ENCODE measurements at places on chromosomes 1 and 21. TPM values are rescaled to one million over a fixed set of nuclear protein-coding genes. Genes with fewer than 3 reads are reported as not detected.

GRCh38 chr1:109850194-109850593, 60.5 kb upstream of the CSF1 start:
- no peak for DNase-seq

DNA sequence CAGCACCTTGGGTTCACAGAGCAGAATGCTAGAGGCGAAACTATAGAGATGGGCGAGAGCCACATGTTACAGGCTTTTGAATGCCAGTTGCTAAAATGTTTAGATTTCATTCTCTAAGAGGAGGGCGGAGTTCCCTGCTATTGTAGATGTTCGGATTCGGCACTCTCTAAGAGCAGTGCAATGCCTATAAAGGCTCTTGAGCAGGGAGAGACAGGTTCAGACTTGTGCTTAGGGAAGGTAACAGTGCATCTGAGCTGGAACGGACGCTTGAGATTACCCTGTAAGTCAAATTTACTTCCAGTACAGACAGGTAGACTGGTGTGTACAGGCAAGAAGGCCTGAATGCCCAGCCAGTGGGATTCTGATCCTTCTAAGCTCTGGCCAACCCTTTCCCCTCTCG, 15.3 kb downstream of the LURAP1 start:
- no peak for DNase-seq

DNA sequence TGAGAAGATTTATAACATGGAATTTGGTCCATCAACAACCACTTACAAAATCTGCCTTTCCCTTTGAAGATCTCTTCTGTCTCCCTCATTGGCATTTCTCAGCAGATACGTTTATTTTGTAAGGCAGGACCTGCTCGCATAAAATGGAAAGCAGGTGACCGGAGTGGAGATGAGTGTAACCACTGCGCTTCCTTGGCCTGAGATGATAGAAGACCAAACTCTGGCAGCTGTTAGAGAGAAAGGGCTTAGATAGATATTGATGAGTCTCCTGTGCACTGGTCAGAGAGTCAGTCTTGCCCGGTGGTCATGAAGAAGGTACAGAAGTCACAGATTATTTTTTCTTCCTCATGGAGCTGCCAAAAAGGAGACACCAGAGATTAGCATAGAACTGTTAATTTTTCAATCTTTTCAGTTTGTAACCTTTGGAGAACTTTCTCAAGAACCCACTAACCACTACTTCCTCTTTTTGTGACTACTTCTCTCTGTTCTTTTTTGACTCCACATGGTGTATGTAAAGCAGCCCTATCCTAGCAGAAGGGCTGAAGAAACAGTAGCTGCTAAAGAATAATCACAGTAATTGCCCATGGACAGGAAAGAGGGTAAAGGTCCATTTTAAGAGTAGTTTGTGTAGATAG, 47.6 kb downstream of the FCRL3 start:
- DNase-seq, result no peak

DNA sequence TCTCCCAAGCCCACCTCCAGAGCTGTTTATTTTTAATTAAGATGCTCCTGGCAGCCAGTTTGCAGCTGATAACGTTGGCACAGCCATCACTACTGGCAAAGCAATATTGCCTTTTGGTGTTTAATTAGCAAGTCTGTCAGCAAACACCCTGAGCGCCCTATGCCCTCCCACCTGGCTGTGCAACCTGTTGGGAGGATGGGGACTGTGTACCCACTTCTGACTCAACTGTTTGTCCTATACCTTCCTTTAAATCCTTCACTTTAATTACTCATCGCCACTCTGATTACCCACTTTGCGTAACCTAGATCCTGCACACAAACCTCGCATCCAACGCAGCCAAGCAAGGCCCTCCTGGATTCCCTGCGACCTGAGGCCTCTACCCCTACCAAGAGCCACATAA, 67.1 kb downstream of the BCAR3 start:
- no peak for DNase-seq

GRCh38 chr21:26148840-26149354, 21.7 kb downstream of the APP start:
- DNase-seq, result no peak

DNA sequence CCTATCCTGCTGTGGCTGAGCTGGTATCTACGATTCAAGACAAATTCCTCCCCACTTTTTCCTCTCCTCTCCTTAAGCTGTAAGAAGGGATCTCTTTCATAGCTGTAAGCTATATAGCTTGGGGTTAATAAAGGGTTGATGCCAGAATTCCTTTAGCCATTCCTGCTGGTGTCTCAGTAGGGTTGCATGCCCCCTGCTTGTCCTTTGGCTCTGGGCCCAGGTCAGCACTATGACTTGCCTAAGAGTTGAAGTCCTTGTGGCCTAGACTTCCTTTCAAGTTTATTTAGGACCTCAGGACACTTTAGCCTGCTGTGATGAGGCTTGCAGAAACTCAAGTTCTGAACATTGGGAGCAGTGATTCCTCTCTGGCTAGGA, 270.0 kb downstream of the AMY1C start:
- no peak for DNase-seq

GRCh38 chr1:229699613-229700267, 73.7 kb downstream of the URB2 start:
- no peak for DNase-seq

DNA sequence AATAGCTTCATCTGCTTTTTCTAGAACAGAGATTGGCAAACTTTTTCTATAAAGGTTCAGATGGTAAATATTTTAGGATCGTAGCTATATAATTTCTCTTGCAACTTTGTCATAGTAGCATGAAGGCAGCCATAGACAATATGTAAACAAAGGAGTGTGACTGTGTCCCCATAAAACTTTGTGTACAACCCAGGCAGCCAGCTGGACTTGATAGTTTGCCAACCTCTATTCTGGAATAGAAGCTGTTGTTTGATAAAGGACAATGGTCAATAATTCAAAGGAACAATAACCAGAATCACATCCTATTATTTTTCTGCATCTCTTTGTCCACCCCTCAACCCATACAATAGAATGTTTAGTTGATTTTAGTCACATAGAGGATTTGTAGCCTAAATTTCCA, 286.7 kb downstream of the LMX1A start:
- DNase-seq, result no peak

GRCh38 chr1:228459091-228459993, 27.8 kb upstream of the RNF187 start:
- DNase-seq, result no peak

DNA sequence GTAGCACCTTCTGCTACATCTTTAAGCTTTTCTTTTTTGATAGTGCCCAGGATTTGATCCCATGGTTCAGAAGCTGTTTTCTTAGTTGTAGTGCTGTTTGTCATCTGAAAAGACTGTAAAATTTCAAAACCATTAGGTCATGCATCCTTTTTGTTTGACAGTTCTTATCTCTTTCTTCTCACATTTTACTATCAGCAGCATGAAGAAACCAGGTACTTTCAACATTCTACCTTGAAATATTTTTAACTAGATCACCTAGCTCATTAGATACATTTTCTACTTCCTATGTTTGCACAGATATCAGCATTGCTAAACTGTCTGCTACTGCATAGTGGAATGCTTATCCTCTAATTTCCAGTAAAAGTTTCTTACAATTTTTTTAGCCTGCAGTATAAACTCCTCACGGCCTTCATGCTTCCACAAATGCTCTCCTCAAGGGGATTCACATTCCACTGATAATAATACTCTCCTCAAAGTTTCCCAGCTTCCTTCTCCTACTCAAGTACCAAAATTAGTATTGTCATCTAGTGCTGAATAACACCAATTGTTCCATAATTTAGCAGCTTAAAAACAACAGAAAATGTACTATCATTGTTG, 243.9 kb upstream of the ZRANB2 start:
- DNase-seq, result no peak

DNA sequence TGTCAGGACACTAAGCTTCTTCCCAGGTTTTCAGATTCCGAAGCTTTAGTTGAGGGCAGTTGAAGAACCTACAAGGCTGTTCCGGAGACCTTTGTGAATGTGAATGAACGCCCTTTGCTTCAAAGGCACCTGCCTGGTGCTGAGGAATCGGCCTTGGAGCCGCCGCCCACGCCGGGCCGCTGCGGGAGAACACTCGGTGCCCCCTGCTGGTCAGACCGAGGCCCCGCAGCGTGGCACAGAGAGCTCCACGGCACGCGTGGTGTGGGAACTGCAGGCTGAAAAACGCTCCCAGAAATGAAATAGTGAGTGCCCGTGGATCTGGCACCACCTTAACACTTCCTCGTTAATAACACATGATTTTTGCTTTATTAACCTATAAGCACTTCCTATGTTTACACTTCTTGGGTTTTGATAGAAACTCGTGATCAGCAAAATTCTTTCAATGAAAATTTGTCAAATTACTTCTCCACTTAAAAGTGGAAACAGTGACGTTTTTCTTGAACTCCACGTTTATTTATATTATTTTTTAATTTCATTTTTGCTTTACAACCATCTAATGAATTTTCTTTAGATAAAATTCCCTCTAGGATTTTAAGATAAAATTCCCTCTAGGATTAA, 460.6 kb downstream of the DSCAM start:
- peak; percentile 50 for DNase-seq

- DNase-seq, result no peak
These were observed 7.1 kb upstream of the SFT2D2 start for GRCh38 chr1:168218658-168219057.

GRCh38 chr1:233094269-233094668, 143.9 kb downstream of the NTPCR start:
- DNase-seq, result no peak

GRCh38 chr1:103250441-103250861, 142.1 kb upstream of the COL11A1 start:
- DNase-seq, result no peak

DNA sequence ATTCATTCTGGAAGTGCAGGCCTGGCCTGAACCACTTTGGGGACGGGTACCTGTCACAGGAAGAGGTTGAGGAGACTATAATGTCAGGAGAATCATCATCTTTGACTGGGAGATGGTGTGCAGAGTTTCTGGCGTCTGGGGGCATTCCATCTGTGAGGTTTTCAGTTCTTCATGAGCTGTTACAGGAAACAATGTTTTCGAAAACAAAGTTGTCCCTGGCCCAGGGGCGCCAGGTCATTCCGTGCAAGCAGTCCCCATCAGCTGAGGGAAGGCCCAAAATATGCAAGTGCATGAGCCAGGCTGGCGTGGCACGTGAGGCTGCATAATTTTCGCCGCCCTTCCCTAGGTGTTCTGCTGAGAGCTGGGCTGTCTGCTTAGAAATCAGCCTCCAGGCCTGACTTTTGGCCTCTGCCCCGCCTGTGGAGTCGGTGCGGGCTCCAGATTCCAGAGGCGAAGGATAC, 68.4 kb upstream of the ATP5PO start:
- no peak for DNase-seq

- no peak for DNase-seq
These were observed 50.1 kb downstream of the HUNK start for GRCh38 chr21:31922881-31923280.

DNA sequence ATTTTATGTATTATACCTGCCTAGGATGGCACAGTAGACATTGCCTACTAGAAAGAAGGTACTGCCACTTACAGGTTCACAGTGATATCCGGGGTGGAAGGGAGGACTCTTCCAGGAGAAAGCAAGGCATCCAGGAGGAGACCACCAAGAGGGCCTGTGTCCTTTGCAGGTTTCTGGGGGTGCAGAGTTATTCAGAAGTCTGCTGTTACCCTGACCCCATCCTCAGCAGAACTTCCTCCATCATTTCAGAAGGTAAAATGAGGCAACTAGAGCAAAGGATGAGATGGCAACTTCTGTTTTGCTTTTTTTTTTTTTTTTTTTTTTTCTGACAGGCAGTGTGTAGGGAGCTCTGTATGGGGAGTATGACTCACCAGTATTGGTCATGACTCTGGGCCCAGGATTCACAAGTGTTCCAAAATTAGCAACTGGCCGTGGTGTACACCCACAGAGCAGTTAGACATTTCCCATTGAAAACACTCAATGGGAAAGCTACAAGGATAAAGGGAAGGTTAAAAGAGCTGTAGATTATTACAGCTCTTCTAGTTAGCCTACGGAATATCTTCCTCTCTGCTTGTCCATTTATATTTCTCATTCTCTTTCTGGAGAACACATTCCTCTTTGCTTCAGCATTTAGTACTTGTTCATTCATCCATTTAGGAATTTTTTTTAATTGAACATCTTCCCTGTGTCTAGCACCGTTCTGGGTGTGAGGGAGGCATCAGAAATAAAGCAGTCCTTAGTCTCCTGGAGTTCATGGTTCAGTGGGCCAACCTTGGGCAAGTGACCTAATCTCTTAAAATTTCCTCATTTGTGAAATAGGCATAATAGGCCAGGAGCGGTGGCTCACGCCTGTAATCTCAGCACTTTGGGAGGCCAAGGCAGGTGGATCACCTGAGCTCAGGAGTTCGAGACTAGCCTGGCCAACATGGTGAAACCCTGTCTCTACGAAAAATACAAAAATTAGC, 50.5 kb upstream of the PPP2R5A start:
- DNase-seq, result no peak

DNA sequence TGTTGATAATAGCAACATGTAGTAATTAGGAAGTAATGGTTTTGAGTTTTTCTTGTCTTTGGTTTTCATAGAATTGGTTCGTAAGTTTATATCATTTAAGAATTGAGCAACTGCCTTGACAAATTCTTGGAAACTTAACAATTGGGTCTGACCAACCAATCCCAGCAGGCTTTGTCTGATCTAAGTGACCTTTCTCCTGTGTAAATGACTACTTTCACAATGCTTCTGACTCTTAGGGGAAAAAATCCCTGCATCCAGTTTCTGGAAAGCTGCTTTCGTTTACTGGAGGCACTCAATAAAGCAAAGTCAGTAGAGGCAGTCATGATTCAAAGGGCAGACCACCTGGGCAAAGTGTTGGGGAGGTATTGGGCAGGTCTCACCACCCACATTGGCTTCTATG, 303.6 kb upstream of the FAM78B start:
- DNase-seq, result no peak

Gene PLPPR4
- total RNA-seq, result 1.3 TPM

Gene OR2G6
- total RNA-seq, result not detected

Measured in breast epithelium (tissue), 4 donors.